ENCODE measurements at places on chromosomes 16 and 17. TPM values are rescaled to one million over a fixed set of nuclear protein-coding genes. Genes with fewer than 3 reads are reported as not detected.
A peak's percentile ranks its signal among the peaks of the same experiment; 100 is the strongest.

DNA sequence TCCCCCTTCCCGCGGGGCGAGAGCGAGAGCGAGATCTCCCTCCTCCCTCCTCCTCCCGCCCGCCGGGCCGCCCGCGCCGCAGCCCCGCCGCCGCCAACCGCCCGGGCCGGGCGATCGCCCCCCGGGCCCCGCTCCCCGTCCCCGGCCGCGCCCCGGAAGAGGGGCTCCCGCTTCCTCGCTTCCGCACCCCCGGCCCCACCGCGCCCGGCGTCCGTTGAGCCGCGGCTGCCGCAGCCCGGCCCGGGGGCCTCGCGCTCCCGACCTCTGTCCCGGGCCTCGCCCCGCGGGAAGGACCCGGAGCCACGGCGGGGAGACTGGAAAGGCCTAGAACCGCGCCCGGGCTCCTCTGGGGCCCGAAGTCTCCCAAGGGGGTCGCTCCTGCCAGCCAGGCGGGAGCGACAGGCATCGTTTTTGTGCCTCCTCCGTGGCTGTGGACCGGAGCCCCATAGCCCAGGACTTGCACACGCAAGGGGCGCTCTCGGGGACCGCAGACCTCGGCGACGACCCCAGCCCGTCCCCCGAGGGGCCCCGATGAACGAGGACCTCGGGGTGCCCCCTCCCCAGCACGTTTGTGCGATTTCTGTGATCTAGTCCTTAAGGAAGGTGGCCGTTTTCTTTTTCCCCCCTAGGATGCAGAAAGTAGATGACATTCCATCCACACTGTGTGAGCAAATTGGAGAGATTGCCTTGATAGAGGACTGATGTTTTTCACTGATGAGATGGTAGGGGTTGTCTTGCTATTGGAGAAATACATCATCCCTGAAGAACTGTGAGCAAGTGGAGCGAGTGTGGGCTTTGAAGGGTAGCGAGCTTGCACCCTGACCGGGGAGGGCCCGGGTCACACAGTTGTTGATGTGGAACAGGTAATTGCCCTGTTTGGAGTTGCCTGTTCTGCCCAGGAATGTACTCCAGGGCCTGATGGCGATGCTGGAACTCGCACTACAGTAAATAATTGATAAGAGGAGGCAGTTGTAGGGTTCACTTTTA lies 611 bp downstream of the BANP start:
- peak overlapping the region; percentile 83 for H3K27ac ChIP-seq
- H3K36me3 ChIP-seq = peaks cover 4% of the 10 kb centered on the region
- H3K4me1 ChIP-seq = peaks cover 29% of the 10 kb centered on the region
- H3K27me3 ChIP-seq = no peaks in the 10 kb centered on the region

- H3K4me1 ChIP-seq = peaks cover 14% of the 10 kb centered on the region
- H3K4me3 ChIP-seq = no peak overlapping the region
- no peak overlapping the region for H3K27ac ChIP-seq
- H3K27me3 ChIP-seq = no peaks in the 10 kb centered on the region
These were observed 93.1 kb downstream of the XYLT1 start for GRCh38 chr16:17377360-17378324.

DNA sequence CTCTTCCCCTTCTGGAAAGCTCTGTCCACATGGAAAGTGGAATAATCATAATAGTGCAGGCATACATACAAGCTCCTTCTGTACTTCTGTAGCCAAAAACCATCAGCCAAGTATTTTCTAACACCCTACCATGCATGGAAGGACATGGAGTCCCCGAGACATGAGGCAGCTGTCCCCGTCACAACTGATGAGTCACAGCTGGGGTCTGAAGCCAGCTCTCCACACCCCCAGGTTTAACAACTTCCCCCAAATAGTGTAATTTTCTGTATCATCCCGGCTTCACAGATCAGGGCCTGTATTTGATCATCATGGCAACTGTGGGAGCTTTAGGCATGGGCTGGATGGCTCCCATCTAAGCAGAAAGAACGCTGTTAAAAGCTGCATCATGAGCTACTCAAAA lies 16.6 kb downstream of the C16orf96 start:
- DNase-seq = no peak
- no peaks in the 10 kb centered on the region for H3K36me3 ChIP-seq
- H3K27ac ChIP-seq = no peak overlapping the region
- H3K4me3 ChIP-seq = no peak overlapping the region
- H3K27me3 ChIP-seq = no peaks in the 10 kb centered on the region

DNA sequence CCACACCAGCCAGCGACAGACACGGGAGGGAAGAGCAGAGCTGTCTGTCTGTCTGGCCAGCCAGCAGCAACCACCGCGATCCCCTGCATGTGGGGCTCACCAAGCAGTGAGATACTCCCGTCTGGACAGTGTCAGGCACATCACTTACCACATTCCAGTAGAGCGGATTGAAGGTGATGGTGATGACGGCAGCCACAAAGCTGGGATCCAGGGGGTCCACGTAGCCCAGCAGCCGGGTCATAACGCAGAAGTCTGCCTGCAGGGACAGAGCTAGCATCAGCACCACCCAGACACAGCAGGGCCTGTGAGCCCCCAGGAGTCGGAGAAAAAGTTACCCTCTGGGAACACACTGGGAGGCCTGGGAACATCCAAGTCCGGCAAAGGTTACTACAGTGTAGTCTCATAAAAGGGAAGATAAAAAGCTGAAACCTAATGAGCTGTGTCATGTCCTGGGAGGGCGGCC lies 14.7 kb downstream of the PEMT start:
- H3K27ac ChIP-seq = no peak overlapping the region
- no peaks in the 10 kb centered on the region for H3K27me3 ChIP-seq

DNA sequence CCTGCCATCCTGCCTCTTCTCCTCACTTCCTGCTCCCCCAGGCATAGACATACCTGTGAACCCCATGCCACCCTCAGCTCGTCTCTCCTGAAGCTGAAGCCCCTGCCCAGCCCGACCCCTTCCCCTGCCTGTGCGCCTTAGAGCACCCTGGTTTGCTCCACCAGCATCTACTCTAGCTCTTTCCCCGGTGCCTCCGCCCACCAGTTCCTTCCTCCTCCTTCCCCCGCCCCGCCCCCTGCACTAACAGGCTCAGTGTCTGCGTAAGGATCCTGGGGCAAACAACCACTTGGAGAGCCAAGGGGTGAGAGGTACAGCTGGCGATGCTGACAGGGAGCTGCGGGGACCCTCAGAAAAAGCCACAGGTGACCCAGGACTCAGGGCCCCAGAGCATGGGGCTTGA lies 1.9 kb downstream of the GPR142 start:
- H3K4me1 ChIP-seq = no peaks in the 10 kb centered on the region
- DNase-seq = peak; percentile 32
- no peak overlapping the region for H3K4me3 ChIP-seq
- H3K36me3 ChIP-seq = no peaks in the 10 kb centered on the region

DNA sequence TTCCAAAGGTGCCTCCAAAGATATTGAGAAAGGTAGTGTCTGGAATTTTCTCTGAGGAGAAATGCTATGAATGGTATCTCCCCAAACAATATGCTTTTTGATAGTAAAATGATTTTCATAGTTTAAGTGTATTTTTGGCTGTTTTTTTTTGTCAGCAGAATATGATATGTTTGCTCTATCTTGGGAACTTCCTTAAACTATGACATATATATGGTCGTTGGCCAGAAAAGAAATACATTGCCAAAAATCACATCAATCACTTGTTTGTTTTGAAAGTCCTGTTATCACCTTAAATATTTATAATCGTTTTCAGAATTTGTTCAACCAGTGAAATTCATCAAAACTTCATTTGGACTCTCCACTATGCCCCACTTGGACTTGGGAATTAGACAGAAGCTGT lies 816.9 kb downstream of the CDH11 start:
- no peak overlapping the region for H3K4me3 ChIP-seq
- H3K4me1 ChIP-seq = no peaks in the 10 kb centered on the region
- DNase-seq = no peak
- H3K27me3 ChIP-seq = no peaks in the 10 kb centered on the region
- H3K27ac ChIP-seq = no peak overlapping the region
- no peaks in the 10 kb centered on the region for H3K36me3 ChIP-seq

- no peaks in the 10 kb centered on the region for H3K36me3 ChIP-seq
- no peak overlapping the region for H3K4me3 ChIP-seq
- H3K27ac ChIP-seq = no peak overlapping the region
- peak; percentile 31 for DNase-seq
These were observed 399.7 kb downstream of the NPIPA8 start for GRCh38 chr16:17936766-17937402.

- no peaks in the 10 kb centered on the region for H3K4me1 ChIP-seq
- peak; percentile 93 for DNase-seq
- no peaks in the 10 kb centered on the region for H3K36me3 ChIP-seq
- H3K4me3 ChIP-seq = no peak overlapping the region
- peaks cover 9% of the 10 kb centered on the region for H3K27me3 ChIP-seq
- H3K27ac ChIP-seq = no peak overlapping the region
These were observed 5.8 kb downstream of the ITGAM start for GRCh38 chr16:31265329-31266245.

DNA sequence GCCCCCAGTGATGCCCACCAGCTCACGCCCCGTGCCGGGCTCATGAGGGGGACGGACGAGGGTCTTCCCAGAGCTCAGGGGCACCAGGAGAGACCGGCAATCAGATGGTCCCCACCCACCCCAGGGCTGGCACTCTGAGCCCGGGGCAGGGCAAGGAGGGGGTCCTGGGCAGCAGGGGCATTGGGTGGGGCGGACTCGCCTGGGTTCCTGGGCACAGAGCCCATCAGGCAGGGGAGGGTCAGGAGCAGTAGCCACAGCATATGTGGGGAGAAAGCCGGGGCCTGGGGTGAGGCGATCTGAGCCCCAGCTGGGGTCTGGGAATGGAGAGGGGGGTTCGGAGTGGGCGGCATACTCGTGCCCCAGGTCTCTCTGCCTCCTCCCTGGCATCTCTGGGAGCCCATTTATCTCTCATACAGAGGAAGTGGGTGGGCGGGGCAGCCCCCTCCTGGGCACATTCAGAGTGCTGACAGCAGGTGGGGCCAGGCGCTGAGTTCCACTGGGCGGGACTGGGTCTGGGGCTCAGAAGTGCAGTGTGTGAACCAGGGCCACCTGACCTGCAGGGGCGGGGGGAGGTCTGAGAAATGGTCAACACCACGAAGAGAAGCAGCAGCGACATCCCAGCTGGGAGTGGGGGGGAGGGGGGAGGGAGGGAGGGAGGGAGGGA lies 20.5 kb upstream of the UBE2I start:
- H3K27me3 ChIP-seq = peaks cover 46% of the 10 kb centered on the region
- no peak overlapping the region for H3K4me3 ChIP-seq
- DNase-seq = peak; percentile 52
- no peak overlapping the region for H3K27ac ChIP-seq
- H3K36me3 ChIP-seq = no peaks in the 10 kb centered on the region

DNA sequence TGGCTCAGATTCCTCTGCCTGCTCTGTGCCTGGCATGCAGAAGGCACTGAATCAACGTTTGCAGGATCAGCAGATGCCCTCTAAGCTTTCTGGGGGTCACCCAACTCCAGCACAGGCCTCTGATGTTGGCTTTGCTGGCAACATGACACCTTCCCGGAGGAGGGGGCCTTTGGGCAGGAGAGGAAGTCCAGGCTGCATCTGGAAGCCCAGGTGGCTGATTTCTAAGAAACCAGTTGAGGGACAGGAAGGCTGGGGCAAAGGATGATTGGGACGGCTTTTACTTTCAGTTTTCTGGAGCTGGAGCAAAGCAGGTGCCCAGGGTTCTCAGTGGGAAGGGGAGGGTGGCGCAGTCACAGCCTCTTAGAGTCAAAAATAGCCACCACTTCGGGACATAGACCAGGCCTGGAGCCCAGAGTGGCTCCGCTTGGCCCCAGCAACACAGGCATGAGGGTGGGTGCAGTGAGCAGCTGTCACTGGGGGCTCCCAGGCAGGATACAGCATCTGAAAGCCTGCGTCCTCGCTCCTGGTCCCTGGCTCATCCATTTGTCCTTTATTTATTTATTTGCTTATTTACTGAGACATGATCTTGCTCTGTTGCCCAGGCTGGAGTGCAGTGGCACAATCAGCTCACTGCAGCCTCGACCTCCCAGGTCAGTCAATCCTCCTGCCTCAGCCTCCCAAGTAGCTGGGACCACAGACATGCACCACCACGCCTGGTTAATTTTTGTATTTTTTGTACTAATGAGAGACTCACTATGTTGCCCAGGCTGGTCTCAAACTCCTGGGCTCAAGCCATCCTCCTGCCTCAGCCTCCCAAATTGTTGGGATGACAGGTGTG lies 15.1 kb downstream of the SOCS1 start:
- no peaks in the 10 kb centered on the region for H3K4me1 ChIP-seq
- no peaks in the 10 kb centered on the region for H3K36me3 ChIP-seq
- peaks cover 4% of the 10 kb centered on the region for H3K27me3 ChIP-seq
- DNase-seq = no peak
- H3K4me3 ChIP-seq = no peak overlapping the region
- H3K27ac ChIP-seq = no peak overlapping the region

- no peak for DNase-seq
- no peaks in the 10 kb centered on the region for H3K27me3 ChIP-seq
- H3K4me3 ChIP-seq = no peak overlapping the region
- no peaks in the 10 kb centered on the region for H3K36me3 ChIP-seq
- H3K27ac ChIP-seq = no peak overlapping the region
These were observed 40.2 kb downstream of the NOG start for GRCh38 chr17:56633681-56634080.

DNA sequence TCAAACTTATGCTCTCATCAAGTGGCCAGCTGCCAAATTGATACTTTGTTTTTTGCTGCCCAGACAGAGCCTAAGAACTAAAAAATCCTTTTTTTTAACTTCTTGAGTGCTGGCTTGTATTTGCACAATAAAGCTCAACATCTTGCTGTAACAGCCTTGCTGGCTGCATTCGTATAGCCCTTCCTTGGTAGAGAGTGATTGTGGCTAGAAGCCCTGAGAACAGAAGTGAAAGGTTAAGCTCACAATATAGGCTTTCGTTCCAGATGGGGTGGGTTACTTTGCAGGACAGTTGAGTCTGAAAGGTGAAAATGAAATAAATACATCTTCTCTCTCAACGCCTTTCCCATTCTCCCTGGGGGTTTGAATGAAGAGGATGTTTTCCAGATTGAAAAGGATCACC lies 278.8 kb downstream of the HS3ST3B1 start:
- no peak overlapping the region for H3K4me3 ChIP-seq
- DNase-seq = no peak
- H3K4me1 ChIP-seq = peaks cover 2% of the 10 kb centered on the region
- peaks cover 17% of the 10 kb centered on the region for H3K27me3 ChIP-seq
- H3K27ac ChIP-seq = no peak overlapping the region
- H3K36me3 ChIP-seq = no peaks in the 10 kb centered on the region

FBXW10 gene
- total RNA-seq = under 0.01 TPM

MYADML2 gene
- total RNA-seq = not detected

SOST gene
- not detected for total RNA-seq

CCL7 gene
- 0.36 TPM for total RNA-seq

CACNA1H gene
- under 0.01 TPM for total RNA-seq

WWP2 gene
- 46.7 TPM for total RNA-seq

WNK4 gene
- under 0.01 TPM for total RNA-seq

KRTAP17-1 gene
- not detected for total RNA-seq

LMF1 gene
- total RNA-seq = 25.3 TPM

KRTAP1-5 gene
- total RNA-seq = 31.8 TPM

Data from osteoblast (primary cell).